HCEC 1CT (cell line): ENCODE measurements at places on chromosomes 16 and 17.

- DNase-seq = no peak
Observed at GRCh38 chr16:35221482-35222185, 1762.2 kb downstream of the TP53TG3F start.

DNA sequence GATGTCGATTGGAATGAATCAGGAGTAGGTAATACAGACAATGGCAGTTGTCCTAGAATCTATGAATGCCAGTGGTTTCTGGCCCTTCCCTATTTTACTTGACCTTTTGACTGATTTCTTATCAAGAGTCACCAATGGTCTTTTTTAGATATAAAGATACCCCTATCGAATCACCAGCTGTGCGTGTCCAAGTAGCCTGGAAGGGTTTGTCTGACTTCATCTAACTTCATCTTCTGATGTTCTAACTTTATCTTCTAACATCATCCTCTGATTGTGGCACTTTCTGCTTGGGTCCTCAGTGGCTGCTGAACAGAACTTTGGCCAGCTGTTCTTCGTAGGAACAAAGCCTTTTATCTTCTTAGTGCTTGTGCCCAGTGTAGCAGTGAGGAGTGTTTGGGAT, 129.7 kb downstream of the MSI2 start:
- DNase-seq = no peak

GRCh38 chr17:8015236-8015956, 13.0 kb downstream of the GUCY2D start:
- DNase-seq = no peak

DNA sequence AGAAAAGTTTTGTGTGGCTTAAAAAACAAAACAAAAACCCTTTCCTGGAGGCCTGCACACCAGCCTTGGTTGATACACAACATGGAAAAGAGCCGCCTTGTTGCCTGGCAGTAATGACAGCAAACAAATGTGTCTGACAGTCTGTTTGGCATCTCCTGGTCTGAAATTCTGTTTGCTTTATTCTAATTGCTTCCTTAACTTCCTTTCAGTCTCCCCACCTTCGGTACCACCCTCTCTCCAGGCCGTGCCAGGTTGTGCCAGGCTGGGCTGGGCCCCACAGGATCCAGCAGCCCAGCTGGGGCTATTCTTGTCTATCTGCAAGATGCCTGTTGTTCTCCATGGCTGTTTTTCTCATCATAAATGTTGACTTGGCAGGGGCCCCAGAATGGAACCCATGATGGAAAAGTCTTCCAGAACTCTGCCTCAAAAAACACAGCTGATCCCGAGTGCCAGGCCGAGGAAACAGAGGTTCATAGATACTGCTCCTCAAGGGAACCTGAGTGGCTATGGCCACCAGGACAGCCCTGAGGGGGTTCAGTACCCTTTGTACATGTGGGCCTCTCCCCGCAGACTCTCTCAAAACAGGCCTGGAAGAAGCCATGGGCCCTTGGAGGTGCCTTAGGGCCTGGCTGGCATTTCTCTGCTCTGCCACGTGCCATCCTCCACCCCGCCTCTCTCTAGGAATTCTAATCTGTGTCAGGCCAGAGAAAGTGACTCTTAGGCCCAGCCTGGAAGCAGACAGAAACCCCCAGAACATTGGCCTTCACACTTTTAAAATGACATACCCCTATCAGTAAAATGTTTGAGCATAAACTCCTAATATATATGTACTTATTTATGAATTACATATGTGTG, 50.5 kb downstream of the YPEL2 start:
- no peak for DNase-seq

DNA sequence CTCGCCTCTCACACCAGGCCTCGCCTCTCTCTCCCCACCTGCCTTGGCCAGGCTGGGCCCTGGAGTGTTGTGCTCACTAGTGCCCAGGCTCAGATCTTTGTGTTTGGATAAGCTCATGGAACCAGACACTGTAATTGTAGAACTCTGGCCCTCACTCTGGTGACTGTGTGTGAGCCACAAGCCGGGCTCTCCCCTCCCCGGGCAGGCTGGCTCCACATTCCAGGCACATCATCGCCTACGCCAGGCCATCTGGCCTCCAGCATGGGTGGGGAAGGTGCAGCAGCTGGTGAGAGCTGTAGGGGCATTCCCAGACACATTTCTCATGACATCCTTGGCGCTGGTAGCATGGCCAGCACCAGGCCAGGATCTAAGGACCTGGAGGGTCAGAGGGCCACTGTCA, 202.3 kb downstream of the RAB11FIP4 start:
- peak; percentile 34 for DNase-seq

GRCh38 chr17:34153991-34154390, 101.1 kb upstream of the CCL2 start:
- no peak for DNase-seq

DNA sequence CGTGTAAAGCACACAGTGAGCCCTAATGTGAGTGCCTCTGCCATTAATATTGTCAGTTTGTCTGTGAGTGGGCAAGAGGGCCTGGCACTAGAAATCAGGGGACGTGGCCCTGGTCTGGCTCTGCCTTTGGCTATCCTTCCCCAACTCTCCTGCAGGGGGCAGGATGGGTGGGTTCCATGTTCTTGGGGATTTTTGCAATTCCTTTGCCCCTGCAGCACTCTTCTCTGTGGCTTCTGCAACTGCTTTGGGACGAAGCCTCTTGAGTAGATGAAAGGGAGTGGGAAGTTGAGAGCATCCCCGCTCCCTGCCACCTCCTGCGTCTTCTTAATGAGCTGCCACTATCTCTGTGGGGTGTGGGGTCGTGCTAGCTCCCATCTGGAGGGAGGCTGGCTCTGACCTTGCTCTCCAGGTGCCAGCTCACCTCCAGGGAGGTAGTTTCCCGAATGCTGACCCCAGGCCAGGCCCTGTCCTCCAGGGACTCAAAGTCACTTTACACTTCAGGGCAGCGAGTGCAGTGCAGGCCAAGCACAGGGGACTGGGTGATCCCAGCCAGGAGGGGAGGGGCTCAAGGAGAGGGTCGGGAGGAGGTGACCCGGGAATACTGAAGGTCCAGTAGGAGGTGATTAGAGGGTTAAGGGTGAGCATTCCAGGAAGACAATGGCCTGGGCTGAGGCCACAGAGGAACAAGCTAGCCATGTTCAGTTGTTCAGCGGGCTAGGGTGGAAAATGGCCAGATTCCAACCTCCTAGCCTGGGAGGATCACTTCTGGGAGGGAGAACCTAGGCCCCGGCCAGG, 121.0 kb upstream of the NLRP1 start:
- no peak for DNase-seq

- DNase-seq = no peak
Observed at GRCh38 chr17:43176119-43176570, 5.1 kb downstream of the NBR1 start.

DNA sequence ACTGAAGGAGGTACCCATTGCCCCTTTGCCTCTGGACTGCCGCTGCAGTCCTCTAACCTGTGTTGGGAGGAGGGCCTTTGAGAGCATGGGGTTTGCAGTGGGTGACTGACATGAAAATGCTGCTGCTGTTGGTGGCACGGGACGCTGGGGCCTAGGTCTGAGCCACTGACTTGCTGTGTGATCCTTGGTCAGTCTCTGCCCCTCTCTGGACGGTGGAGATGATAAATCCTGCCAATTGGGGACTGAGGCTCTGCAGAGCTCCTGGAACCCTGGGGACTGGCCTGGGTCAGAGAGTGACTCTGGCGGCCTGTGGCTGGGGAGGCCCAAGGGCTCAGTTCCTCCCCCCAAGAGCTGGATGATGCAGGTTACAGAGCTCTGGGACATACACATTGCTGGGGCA, 6.1 kb upstream of the PYDC1 start:
- no peak for DNase-seq

DNA sequence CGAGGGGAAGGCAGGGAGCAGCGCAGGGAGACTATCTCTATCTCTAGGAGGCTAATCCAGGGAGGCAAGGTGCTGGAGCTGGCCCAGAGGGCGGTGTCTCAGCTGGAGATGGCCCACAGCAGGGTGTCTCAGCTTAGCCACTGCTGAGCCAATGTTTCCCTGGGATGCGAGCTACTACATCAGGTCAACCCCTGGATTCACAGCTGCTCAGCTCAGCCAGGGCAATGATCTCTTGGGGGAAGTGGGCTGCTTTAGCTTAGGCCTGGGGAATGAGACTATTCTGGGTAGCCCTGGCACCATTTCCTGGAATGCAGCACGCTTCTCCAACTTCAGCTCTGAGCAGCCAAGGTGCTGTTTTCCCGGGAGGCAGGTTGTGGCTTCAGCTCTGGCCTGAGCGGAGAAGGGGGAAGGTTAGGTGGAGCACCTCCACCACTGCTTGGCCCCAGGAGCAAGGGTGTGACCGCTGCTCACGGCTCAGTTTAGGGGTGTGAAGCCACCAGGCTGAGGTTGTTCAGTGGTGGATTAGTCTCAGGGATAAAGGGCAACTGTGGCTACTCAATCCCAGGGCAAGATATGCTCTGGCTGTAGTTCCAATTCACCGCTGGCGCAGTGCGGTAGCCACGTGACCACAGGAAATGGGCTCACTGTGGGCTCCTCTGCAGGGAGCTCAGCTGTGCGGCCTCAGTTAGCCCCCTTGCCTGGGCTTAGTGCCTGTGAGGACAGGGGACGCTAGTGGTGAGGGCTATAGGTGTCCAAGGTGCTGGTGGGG, 5.2 kb upstream of the PRSS21 start:
- no peak for DNase-seq

DNA sequence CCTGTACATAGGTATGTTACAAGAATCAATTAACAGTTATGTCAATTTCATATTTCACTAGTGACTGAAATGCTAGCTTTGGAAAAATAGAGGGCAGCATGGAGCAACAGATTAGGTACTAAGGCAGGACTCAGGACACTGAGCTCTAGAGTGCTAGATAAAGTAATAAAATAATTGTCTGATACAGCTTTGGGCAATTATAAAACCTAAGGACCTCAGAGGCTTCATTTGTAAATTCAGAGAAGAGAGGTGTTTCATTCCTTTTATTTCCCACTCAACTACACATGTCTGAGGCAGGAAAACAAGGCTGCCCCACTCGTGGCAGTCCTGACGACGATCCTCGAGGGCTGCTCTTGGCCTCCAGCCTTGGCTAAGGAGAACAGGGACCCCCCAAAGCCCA, 81.5 kb downstream of the CA4 start:
- peak; percentile 37 for DNase-seq

DNA sequence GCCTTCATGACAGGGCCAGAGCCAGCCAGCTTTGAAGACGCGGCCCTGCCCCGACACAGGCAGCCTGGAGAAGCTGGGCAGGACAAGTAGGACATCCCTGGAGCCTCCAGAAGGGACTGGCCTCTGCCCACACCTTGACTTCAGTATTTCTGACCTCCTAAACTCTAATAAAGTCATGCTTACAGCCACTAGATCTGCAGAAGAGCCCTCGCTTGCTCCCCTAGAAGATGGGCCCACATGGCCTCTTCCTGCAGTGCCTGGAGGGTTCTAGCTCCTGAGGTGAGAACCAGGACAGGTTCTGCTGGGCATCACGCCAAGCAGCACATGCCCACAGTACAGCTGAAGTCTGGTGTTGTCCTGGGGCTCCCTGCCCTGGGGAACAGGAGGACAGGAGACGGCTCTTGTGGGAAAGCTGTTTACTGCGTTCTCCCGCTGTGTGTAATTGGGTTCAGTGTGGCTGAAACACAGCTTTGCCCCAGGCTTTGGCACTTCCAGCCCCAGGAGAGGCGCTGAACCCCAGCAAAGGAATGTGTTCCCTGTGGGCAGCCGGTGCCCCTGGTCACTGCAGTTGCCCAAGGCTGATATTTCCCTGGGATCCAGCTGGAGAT, 2.6 kb downstream of the APRT start:
- no peak for DNase-seq

DNA sequence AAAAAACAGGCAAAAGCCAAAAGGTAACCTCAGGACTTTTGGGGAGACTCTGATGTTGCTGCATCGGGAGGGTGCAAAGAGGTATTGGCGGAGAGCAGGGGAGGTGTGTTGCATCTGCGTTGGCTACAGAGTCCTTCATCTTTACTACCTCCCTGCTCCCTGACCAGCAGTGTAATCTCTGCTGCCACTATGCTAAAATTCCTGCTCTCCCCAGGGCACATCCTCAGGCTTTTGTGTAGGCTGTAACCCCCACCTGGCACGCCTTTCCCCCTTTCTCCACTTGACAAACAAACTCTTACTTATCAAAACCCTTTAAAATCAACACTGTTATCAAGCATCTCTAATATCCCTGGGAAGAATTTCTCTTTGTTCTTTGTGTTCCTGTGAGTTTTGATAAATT, 435.3 kb downstream of the HAPSTR1 start:
- no peak for DNase-seq
